ENCODE measurements at places on chromosomes 6 and 20.

DNA sequence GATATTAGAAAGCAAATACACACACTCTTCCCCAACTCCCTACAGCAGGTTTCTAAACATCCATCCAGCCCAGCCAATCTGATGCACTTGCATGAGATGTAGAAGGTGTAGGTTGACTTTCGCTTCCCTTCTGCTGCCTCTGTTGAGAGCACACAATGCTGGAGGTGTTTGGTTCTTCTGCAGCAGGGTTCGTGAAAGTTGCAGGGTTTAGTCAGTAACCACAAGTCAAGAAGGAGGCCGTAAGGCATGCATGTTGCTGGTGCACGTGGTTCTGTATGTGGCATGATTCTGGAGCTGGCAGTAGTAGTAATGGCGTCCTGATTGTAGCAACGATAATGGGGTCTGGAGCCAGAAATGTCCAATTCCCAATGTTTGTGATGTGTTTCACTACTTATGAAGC is 53.0 kb downstream of the DEK start:
- DNase-seq: no peak

DNA sequence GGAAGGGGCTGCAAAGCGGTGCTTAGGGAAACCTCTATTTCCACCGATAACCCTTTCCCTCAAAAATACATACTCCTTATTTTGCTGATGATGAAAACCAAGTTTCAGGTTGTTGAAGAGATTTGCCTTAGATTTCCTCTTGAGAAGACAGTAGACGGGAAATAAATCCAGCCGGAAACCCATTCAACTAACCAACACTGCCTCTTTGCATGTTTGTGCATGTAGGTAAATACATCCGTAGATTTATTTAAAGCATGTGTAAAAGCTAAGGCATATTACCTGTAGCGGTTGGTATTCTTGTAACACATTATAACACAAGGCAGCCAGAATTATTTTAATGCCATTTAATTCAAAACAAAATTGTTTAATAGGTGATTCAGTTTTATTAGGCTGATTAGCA is 136.3 kb upstream of the SLC22A23 start:
- no peak for DNase-seq

GRCh38 chr6:46327779-46328178 is 157.0 kb upstream of the ENPP5 start:
- DNase-seq: no peak

DNA sequence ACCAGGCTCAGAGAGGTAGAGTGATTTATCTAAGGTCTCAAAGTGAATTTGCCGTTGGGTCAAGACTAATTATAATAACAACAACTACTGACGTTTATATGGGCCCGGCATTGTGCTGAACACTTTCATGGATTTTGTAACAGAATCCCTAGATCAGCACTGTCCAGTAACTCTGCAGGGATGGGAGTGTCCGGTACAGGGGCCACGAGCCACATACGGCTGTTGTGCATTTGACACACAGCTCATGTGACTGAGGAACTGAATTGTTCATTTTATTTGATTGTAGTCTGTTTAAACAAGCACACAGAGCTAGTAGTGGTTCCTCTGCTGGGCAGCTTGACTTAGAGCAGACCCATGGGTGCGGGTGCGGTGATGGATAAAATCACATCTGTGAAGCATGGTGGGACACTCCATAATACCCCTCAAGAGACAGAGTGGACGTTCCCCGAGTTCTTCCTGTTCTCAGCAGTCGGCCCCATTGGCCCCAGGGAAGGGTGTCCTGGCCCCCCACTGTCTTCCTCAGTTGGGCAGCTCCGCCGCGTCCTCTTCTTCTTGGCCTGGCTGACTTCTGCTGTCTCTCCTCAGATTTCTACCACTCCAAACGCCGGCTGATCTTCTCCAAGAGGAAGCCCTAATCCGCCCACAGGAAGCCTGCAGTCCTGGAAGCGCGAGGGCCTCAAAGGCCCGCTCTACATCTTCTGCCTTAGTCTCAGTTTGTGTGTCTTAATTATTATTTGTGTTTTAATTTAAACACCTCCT is 6.8 kb downstream of the CDKN1A start:
- no peak for DNase-seq

DNA sequence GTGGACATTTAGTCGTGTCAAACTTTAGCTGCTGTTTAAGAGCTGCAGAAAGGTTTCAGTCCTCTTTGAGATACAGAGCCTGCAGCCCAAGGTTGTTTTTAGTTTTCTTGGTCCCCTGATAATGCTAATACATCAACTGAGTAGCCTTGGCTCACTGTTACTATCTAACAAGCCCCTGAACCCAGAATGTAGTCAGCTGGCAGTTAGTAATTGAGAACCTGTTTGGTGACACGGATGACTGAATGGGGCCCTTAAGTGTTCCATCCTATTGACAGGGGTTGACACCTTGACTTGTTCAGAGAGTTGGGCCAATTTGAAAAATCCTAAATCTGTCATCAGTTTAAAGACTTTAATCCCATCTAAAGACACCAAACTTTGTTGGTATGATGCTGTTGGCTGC is 2.8 kb downstream of the RTN4IP1 start:
- DNase-seq: no peak

Data from DND-41 (cell line).